ENCODE measurements at places on chromosomes 5 and 9.

DNA sequence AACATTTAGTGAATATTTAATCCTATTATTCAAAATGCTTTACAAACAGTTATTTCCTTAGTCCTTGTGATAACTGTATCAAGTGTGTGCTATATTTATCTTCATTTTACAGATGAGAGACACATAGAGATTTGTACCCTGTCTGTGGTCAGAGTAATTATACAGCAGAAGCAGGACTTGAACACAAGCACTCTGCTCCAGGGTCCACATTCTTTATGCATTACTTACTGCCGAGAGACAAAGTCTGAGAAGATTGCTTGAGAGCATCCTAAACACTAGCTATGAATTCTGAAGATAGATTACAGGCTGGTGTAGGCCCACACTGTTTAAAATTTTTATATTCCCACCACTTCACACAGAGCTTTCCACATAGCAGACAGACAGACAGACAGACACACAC is 926.1 kb upstream of the DMAC1 start:
- no peak overlapping the region for H3K4me3 ChIP-seq
- no peaks in the 10 kb centered on the region for H3K36me3 ChIP-seq
- peaks cover 13% of the 10 kb centered on the region for H3K4me1 ChIP-seq
- H3K27ac ChIP-seq, result no peak overlapping the region
- no peaks in the 10 kb centered on the region for H3K27me3 ChIP-seq

DNA sequence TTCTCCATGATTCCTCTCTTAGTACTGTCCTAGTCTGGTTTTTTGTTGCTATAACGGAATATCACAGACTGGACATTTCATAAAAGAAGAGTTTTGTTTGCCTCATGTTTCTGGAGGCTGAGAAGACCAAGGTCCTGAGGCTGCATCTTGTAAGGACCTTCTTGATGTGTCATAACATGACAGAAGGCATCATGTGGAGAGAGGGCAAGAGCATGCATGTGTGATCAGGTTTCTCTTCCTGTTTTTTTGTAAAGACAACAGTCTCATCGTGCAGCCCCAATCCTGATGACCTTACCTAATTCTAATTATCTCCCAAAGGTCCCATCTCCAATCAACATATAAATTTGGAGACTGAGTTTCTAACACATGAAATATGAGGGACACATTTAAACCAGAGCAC is 108.4 kb downstream of the MSX2 start:
- H3K27me3 ChIP-seq, result peaks cover 3% of the 10 kb centered on the region
- no peak overlapping the region for H3K27ac ChIP-seq
- H3K4me1 ChIP-seq, result peaks cover 2% of the 10 kb centered on the region
- no peak for DNase-seq

GRCh38 chr9:95510709-95511615 is 5.8 kb downstream of the PTCH1 start:
- peaks cover 27% of the 10 kb centered on the region for H3K4me1 ChIP-seq
- peaks cover 43% of the 10 kb centered on the region for H3K27me3 ChIP-seq
- H3K4me3 ChIP-seq, result peak overlapping the region; percentile 97
- no peaks in the 10 kb centered on the region for H3K36me3 ChIP-seq
- peak; percentile 93 for DNase-seq

DNA sequence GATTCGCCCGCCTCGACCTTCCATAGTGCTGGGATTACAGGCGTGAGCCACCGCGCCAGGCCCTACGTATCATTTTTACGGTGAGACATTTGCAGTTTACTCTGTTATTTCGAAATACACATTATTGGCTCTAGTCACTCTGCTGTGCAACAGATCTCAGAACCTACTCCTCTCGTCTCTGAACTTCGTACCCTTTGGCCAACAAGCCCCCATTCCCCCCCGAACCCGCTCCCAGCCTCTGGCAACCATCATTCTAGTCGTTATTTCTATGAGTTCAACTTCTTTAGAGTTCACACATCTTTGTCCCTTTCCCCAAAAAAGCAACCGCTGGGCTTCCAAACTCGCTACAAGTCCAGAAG is 735 bp downstream of the PTGR1 start:
- no peaks in the 10 kb centered on the region for H3K27me3 ChIP-seq
- peak overlapping the region; percentile 85 for H3K27ac ChIP-seq
- H3K36me3 ChIP-seq, result peaks cover 10% of the 10 kb centered on the region
- peak; percentile 44 for DNase-seq
- H3K4me3 ChIP-seq, result peak overlapping the region; percentile 96

DNA sequence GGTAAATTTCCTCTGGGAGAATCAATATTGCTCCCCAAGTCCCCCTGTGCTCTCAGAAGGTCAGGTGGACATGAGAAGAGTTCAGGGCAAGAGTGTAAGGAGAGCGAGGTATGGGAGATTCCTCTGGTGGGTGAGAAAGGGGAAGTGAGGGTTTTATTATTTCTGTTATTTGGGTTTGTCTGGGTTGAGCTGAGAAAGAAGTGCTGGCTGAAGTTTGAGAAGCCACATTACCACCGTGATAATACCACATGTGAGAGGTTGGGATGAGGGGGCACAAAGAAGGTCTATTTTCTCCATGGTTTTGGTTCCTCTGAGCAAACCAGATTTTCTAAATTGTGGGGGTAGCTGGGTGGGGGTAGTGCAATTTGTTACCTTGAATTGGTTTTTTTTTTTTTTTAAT is 350.4 kb downstream of the OSTF1 start:
- H3K27me3 ChIP-seq, result peaks cover 19% of the 10 kb centered on the region
- H3K4me3 ChIP-seq, result no peak overlapping the region

DNA sequence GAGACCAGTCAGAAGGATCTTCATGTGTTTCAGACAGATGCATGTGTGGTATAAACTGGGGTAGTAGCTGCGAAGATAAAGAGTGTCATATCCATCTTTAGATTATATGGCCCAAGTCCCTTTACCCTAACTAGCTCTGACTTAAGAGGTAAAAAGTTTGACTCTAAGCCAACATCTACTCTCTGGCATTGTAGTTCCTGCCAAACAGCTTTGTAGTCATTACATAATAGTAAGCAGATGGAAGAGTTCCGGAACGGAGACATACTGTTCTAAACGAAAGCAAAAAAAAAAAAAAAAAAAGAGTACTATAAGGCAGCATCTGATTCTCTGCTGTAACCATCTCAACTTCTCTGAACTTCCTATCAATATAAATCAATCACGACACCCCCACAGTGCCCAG is 48.8 kb downstream of the CEMIP2 start:
- H3K27ac ChIP-seq, result peak overlapping the region; percentile 27
- H3K4me3 ChIP-seq, result no peak overlapping the region
- peaks cover 34% of the 10 kb centered on the region for H3K36me3 ChIP-seq
- DNase-seq, result no peak
- no peaks in the 10 kb centered on the region for H3K27me3 ChIP-seq

DNA sequence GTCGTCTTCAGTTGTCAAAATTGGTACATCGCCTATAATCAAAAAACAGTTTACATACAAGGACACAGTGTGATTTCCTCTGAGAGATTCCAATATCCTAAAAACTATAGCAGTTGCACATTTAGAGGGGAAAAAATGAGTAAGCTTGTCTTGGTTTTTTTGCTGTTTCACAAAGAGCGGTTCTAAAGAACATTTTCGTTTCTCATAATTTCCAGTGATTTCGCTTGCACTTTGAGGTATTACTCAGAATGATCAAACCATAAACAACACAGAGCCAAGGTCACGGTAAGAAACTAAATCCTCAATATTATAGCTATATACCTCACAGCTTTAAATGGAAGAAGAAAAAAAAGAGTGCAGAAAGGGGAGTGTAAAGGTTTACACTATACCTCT is 861 bp downstream of the MTX3 start:
- peaks cover 21% of the 10 kb centered on the region for H3K36me3 ChIP-seq
- H3K4me1 ChIP-seq, result peaks cover 19% of the 10 kb centered on the region
- DNase-seq, result no peak

- no peak overlapping the region for H3K27ac ChIP-seq
- no peaks in the 10 kb centered on the region for H3K36me3 ChIP-seq
- no peak for DNase-seq
- H3K27me3 ChIP-seq, result no peaks in the 10 kb centered on the region
- H3K4me1 ChIP-seq, result peaks cover 55% of the 10 kb centered on the region
Measured at GRCh38 chr9:87340391-87340790, 157.3 kb upstream of the DAPK1 start.

DNA sequence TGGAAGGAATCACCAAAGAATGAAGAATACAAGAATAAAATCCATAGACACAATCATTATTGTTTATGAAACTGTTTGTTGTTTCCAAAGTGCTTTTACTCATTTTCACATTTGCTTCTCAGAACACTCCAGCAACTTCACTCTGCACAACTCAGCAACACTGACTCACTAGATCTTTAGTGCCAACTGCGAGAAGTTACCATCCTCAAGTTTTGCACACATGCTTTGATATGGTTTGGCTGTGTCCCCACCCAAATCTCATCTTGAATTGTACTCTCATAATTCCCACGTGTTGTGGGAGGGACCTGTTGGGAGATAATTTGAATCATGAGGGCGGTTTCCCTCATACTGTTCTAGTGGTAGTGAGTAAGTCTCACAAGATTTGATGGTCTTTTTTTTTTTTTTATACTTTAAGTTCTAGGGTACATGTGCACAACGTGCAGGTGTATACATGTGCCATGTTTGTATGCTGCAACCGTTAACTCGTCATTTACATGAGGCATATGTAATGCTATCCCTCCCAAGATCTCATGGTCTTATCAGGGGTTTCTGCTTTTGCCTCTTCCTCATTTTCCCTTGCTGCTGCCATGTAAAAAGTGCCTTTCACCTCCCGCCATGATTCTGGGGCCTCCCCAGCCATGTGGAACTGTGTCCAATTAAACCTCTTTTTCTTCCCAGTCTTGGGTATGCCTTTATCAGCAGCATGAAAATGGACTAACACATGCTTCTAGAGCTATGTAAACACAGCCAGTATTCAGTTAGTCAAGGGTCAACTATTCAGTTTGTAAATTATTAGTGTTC is 36.9 kb downstream of the CLINT1 start:
- no peak overlapping the region for H3K4me3 ChIP-seq

- no peak overlapping the region for H3K27ac ChIP-seq
- H3K4me3 ChIP-seq, result no peak overlapping the region
- no peak for DNase-seq
- H3K27me3 ChIP-seq, result no peaks in the 10 kb centered on the region
- peaks cover 1% of the 10 kb centered on the region for H3K36me3 ChIP-seq
Measured at GRCh38 chr9:77454663-77455062, 193.5 kb downstream of the GNA14 start.

GRCh38 chr5:138233280-138233679 is 20.2 kb upstream of the CDC23 start:
- no peak overlapping the region for H3K27ac ChIP-seq
- H3K27me3 ChIP-seq, result peaks cover 23% of the 10 kb centered on the region
- peaks cover 12% of the 10 kb centered on the region for H3K4me1 ChIP-seq
- H3K36me3 ChIP-seq, result no peaks in the 10 kb centered on the region
- H3K4me3 ChIP-seq, result no peak overlapping the region
- DNase-seq, result no peak

DNA sequence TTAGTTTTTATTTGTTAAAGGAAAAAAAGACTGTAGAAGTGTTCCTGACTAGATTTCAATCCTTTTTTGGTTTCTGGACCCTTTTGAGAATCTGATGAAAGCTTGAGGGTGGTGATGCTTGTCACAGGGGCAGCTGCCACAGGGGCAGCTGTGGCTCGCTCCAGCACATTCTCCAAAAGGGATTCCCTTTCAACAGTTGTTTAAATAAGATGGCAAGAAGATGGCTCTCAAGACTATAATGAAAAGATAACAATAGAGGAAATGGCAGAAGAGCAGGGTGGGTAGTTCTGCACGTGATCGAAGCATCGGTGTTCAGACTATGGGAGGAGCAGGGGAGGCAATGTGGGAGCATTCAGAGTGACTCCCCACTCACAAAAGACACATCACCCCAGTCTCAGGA is 46.5 kb upstream of the TNFAIP8 start:
- H3K4me1 ChIP-seq, result peaks cover 21% of the 10 kb centered on the region
- no peak for DNase-seq
- peaks cover 4% of the 10 kb centered on the region for H3K36me3 ChIP-seq
- H3K4me3 ChIP-seq, result no peak overlapping the region
- H3K27ac ChIP-seq, result no peak overlapping the region
- no peaks in the 10 kb centered on the region for H3K27me3 ChIP-seq

DNA sequence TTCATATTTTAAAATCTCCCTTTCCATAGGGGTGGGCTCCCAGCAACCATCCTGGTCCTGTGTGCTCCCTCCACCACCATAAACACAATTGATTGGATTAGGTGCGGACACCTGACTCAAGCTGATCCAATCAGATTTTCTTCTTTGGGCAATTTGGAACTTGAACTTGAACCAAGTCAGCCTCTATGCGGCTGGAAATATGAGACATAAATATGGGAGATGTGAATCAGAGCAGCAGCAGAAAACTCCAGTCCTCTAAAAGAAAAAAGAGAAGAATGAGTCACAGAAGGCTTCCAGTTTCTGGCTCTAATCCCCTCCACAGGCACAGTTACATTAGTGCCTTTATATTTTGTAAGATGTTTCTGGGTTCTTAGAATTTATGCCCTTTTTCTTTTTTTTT is 306.6 kb downstream of the MLLT3 start:
- H3K36me3 ChIP-seq, result no peaks in the 10 kb centered on the region
- H3K4me3 ChIP-seq, result no peak overlapping the region
- no peaks in the 10 kb centered on the region for H3K27me3 ChIP-seq
- DNase-seq, result no peak
- H3K4me1 ChIP-seq, result peaks cover 13% of the 10 kb centered on the region

- H3K36me3 ChIP-seq, result peaks cover 15% of the 10 kb centered on the region
- DNase-seq, result no peak
- H3K4me1 ChIP-seq, result peaks cover 38% of the 10 kb centered on the region
- no peaks in the 10 kb centered on the region for H3K27me3 ChIP-seq
Measured at GRCh38 chr5:115530426-115530825, 14.1 kb downstream of the FEM1C start.

- H3K4me3 ChIP-seq, result peak overlapping the region; percentile 62
- H3K4me1 ChIP-seq, result peaks cover 14% of the 10 kb centered on the region
- DNase-seq, result no peak
- H3K27ac ChIP-seq, result peak overlapping the region; percentile 2
- no peaks in the 10 kb centered on the region for H3K36me3 ChIP-seq
- peaks cover 85% of the 10 kb centered on the region for H3K27me3 ChIP-seq
Measured at GRCh38 chr5:14580398-14581034, 1.1 kb upstream of the OTULINL start.

- H3K4me3 ChIP-seq, result no peak overlapping the region
- no peak overlapping the region for H3K27ac ChIP-seq
- peaks cover 3% of the 10 kb centered on the region for H3K4me1 ChIP-seq
- peaks cover 3% of the 10 kb centered on the region for H3K36me3 ChIP-seq
- DNase-seq, result no peak
Measured at GRCh38 chr5:109719978-109720377, 30.3 kb downstream of the MAN2A1 start.

DNA sequence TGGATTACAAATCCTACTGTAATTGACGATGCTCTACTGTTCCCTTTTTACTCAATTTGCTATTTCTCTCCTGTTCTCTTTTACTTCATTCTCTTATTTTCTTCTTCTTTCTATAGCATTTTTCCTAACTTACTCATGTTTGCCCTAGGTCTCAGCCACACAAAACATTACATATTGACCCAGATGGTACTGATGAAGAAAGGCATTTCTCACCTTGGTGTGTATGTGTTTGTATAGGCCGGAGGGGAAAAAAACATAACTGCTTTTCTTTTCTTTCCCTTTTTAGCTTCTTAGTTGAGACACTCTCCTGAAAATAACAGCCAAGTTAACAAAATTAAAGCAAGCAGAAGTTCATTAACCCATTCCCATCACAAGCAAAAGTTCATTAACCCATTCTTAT is 1019.8 kb upstream of the CDH18 start:
- H3K4me3 ChIP-seq, result no peak overlapping the region
- H3K27me3 ChIP-seq, result no peaks in the 10 kb centered on the region
- H3K27ac ChIP-seq, result no peak overlapping the region
- H3K36me3 ChIP-seq, result no peaks in the 10 kb centered on the region
